ENCODE measurements at places on chromosomes 5 and 9.

DNA sequence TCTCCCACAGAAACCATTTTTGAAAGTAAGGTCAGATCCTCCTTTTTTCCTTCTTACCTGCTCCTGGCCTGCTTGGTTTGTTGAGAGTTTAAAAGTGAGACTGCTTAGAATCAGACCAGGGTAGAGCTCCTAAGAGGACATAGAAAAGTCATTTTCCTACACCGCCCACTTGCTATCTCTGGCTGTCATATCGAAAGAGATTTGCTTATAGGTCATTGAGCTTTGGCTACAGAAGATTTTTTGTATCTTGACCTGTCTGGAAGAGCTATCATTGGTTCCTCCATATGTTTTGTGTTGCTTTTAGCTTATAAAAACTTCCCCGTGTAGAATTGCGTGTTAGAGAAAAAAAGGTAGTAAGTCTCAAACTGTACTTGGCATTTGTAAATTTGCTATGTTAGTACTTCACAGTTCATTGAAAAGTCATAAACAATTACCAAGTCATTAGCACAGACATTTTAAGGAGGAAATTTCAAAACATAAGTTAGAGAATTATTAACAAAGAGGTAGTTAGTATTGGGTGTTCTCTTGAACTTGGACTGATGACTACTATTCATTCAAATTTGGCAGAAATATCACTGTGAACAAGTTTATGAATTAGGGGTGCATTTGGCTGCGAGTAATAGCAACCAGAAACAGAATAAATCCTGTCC lies 96.6 kb downstream of the MAN2A1 start:
- DNase-seq: no peak

GRCh38 chr9:108562176-108562575 lies 293.6 kb downstream of the ACTL7B start:
- no peak for DNase-seq

DNA sequence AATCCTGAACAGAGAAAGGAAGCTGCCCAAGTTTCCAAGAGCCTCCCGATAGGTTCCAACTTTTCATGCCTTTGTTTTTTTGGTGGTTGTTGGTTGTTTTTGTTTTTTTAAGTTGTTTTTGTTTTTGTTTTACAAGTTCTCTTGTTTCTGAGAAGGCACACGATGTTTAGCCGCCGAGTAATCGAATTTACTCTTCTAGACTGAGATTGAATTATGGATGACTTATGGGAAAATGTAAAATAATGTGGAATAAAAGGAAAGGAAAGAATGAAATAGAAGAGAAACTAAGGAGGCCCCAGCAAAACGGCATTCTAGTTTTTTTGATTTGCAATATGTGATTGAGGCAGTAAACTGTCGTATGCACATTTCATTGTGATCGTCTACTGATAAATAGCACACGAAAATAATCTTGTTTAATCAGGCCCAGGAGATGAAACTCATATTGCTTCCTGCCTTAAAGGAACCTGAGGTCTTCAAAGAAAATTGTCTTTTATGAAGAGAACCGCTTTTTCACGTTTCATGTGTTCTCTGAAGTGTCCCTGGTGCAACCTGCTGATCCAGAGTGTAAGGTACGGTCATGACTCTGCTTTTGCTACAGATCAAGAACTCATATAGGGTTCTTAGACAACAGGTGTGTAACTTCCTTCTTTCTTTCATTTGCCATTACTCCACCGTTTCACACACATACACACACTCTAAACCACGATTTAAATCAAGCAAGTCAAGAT lies 1.3 kb upstream of the GNAQ start:
- DNase-seq: no peak

GRCh38 chr9:36995927-36996705 lies 38.0 kb downstream of the PAX5 start:
- DNase-seq: peak; percentile 61
